Nephron progenitor cell (in vitro differentiated cells): ENCODE measurements at places on chromosomes 2 and 18.

- H3K4me3 ChIP-seq, result no peak overlapping the region
- peaks cover 17% of the 10 kb centered on the region for H3K4me1 ChIP-seq
- H3K27ac ChIP-seq, result no peak overlapping the region
- H3K27me3 ChIP-seq, result peaks cover 9% of the 10 kb centered on the region
- DNase-seq, result peak; percentile 29
These were observed 18.7 kb upstream of the SCYGR1 start for GRCh38 chr2:227406177-227407031.

DNA sequence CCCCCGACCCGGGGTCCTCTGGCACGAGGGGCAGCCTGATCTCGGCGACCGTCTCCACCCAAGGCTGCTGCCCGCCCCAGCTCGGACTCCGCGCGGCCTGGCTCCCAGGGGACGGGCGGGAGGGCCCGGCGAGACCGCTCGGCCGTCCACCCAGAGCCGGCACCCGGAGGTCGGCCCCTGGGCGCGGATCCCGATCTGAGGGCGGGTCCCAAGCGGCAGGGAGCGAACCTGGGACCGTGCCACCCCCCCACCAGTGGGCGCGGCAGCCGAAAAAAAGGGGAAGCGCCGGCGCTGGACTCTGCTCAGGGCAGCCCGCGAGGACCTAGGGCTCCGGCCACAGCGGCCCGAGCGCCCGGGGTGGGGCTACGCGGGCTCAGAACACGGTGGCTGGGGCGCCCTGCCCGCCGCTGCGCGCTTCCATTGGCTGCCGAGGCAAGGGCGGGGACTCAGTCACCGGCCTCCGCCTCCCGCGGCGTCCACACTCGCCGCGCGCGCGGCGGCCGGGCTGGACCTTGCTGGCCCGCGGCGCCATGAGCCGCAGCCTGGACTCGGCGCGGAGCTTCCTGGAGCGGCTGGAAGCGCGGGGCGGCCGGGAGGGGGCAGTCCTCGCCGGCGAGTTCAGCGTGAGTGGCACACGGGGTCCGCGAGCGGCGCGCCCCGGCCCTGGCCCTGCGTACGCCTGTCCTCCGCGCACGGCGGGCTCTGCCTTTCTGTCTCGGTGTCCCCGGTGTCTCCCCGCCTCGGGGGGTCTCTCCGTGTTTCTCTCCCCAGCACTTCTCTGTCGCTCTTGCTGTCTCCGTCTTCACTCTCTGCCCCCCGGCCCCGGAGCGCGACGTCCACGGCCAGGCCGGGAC, at the start of gene PTPN18:
Gene PTPN18 (plus strand): TSS at position 479 of the 854 bp plus-strand sequence. CDS start 52 bp downstream, at position 531.
- H3K27me3 ChIP-seq, result peaks cover 27% of the 10 kb centered on the region
- H3K36me3 ChIP-seq, result peaks cover under 1% of the 10 kb centered on the region
- no peak within 1 kb of the TSS for H3K27ac ChIP-seq
- peak within 1 kb of the TSS; percentile 81 for H3K4me3 ChIP-seq
- peak; percentile 89 for DNase-seq

GRCh38 chr18:29160170-29160569, 983.2 kb upstream of the CDH2 start:
- no peak for DNase-seq
- no peaks in the 10 kb centered on the region for H3K27me3 ChIP-seq
- H3K36me3 ChIP-seq, result no peaks in the 10 kb centered on the region
- H3K4me3 ChIP-seq, result no peak overlapping the region

DNA sequence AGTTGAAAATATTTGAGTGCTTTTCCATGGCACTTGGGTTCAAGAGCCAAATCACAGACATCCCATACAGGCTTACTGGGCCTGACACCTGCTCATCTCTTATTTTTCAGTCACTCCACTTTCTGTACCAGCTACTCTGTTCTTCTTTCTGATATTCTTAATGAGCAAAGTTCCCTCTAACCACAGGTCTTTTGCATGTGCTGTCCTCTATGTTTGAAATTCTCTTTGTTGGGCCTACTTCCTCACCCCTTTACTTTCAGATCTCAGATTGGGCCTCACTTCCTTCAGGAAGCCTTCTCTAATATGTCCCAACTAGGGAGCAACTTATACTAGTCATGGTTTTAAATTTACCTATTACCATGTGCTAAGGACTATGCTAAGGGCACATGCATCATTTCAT, 81.8 kb upstream of the RBMS1 start:
- no peaks in the 10 kb centered on the region for H3K4me1 ChIP-seq
- H3K27me3 ChIP-seq, result peaks cover 3% of the 10 kb centered on the region
- DNase-seq, result no peak
- H3K36me3 ChIP-seq, result no peaks in the 10 kb centered on the region
- H3K27ac ChIP-seq, result no peak overlapping the region

- peaks cover 9% of the 10 kb centered on the region for H3K36me3 ChIP-seq
- peaks cover 17% of the 10 kb centered on the region for H3K27me3 ChIP-seq
- no peak overlapping the region for H3K27ac ChIP-seq
- H3K4me1 ChIP-seq, result peaks cover 15% of the 10 kb centered on the region
These were observed 48.9 kb downstream of the TSN start for GRCh38 chr2:121804340-121804739.

GRCh38 chr2:38716185-38716584, 35.0 kb downstream of the SRSF7 start:
- H3K27ac ChIP-seq, result no peak overlapping the region
- no peak for DNase-seq
- H3K36me3 ChIP-seq, result peaks cover 47% of the 10 kb centered on the region
- no peak overlapping the region for H3K4me3 ChIP-seq
- peaks cover 7% of the 10 kb centered on the region for H3K4me1 ChIP-seq
- H3K27me3 ChIP-seq, result peaks cover under 1% of the 10 kb centered on the region

DNA sequence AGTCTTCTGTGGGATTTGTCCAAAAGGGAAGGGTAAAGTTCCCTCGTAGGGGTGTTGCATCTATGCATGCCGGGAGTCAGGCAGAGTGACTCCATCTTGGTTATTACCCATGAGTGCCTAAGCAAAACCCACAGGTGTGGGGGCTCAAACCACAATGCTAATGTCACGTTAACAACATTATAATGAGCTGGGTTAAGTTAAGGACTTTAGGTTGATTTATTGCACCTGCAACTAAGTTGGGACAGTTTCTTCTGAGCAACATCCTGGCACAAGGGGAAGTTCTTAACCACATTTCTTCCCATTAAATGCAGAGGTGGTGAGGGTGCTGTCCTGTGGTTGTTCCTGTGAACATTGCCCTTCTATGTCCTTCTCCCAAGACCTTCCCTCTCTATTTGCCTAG, 1596.8 kb upstream of the SLC39A10 start:
- H3K27ac ChIP-seq, result no peak overlapping the region
- no peaks in the 10 kb centered on the region for H3K36me3 ChIP-seq
- no peaks in the 10 kb centered on the region for H3K27me3 ChIP-seq

GRCh38 chr18:31382107-31382506, 5.5 kb downstream of the DSG4 start:
- DNase-seq, result no peak
- no peak overlapping the region for H3K27ac ChIP-seq
- peaks cover 7% of the 10 kb centered on the region for H3K27me3 ChIP-seq
- H3K4me1 ChIP-seq, result peaks cover 9% of the 10 kb centered on the region

DNA sequence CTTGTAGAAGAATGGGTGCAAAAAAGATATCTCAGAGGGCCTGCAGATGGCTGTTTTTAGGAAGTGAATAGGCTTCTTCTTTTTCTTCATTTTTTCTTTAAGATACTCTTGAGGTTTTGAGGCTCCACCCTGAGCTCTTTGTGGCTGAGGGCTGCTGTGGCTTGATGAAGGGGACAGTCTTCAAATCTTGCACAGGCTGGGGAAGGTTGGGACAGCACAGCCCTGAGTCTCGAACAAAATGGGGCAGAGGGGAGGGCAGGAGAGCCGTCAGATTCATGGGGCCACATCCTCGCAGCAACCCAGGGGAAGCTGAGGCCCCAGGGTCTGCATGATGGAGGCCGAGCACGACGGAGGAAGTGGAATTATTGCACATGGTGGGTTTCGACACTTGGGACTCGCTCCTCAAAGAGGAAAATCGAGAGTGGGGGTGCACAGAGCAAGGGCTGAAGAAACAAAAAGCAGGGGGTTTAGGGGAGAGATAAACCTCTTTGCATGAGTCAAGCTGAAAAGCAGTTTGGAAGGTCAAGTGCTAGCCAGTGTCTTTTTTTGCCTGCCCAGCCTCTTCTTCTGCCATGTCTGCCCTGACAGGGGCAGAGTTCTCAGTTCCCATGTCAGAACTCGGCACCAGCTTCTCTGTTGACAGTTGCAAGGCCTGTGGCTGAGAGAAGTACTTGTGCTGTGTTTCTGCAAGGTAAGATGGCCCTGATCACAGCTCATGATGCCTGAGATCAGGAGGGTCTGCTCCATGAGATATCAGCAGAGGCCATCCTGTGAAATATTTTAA, 19.5 kb downstream of the INPP4A start:
- peak overlapping the region; percentile 43 for H3K27ac ChIP-seq
- H3K27me3 ChIP-seq, result peaks cover 7% of the 10 kb centered on the region
- no peak overlapping the region for H3K4me3 ChIP-seq
- no peak for DNase-seq
- peaks cover 46% of the 10 kb centered on the region for H3K4me1 ChIP-seq

DNA sequence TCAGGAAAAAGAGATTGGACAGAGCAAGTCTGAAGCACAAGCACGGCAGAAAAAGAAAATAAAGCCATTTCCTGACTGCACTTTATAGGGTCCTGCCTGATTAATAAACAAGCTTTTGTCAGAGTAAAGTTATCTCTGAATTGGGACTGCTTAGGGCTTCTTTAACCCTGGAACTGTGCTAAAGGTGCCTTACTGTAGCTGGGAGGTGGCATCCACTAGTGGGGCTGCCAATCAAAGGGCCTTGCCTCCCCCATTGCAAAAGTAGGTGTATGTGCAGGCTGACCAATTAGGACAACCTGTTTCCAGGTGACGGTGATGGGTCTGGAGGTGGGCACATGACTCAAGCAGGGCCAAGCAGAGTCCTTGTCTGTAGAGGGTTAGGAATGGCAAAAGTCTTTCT, 57.4 kb upstream of the RAPH1 start:
- no peak for DNase-seq
- H3K4me3 ChIP-seq, result no peak overlapping the region
- H3K4me1 ChIP-seq, result peaks cover 19% of the 10 kb centered on the region
- no peaks in the 10 kb centered on the region for H3K36me3 ChIP-seq
- no peaks in the 10 kb centered on the region for H3K27me3 ChIP-seq
- H3K27ac ChIP-seq, result no peak overlapping the region

DNA sequence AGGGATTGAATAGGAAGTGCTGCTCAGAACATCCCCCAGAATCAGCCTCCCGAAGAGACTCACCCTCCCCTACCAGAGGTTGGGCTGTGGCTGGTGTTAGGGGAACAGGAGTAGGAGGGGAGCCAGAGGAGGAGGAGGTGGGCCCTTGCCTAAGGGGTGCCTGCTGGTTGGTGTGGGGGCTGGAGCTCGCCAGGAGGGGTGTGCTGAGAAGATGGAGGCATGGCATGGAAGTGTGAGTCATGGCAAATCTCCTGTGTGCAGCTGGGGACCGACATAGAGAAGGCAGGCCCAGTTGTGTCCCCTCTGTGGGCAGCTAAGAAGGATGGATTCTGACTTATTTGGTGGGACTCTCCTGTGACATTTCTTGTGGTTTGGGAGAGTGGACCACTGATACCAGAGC, 73.7 kb downstream of the DGKD start:
- no peaks in the 10 kb centered on the region for H3K27me3 ChIP-seq
- H3K36me3 ChIP-seq, result peaks cover 63% of the 10 kb centered on the region
- DNase-seq, result no peak
- no peak overlapping the region for H3K4me3 ChIP-seq

DNA sequence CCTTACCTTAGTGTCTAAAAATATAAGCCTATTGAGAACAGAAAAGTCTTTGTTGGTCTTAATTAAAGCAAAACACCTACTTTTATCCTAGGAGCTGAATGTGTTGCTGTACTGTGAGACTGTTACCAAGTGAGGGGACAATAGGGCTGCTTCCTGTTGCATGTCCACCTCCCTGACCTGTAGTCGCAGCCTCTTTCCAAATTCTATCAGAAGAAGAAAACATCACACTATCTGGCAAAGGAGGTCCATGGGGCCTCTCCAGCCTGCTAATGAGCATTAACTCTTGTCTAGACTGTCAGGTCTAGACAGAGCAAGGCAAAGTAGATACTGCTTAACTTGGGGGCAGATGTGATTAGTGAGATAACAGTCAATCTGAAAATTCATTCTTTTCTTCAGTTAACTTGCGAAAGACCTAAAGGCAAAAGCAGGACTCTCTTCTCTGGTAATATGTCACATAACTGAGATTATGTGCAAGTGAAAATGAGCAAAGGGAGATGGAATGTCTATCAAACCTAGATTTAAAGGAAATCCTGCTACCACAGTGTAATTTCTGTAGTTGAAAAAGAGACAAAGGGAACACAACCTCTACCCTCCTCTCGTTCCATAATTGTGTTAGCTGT, 66.9 kb downstream of the CDH20 start:
- peaks cover 5% of the 10 kb centered on the region for H3K27me3 ChIP-seq
- no peaks in the 10 kb centered on the region for H3K36me3 ChIP-seq
- no peak overlapping the region for H3K4me3 ChIP-seq

DNA sequence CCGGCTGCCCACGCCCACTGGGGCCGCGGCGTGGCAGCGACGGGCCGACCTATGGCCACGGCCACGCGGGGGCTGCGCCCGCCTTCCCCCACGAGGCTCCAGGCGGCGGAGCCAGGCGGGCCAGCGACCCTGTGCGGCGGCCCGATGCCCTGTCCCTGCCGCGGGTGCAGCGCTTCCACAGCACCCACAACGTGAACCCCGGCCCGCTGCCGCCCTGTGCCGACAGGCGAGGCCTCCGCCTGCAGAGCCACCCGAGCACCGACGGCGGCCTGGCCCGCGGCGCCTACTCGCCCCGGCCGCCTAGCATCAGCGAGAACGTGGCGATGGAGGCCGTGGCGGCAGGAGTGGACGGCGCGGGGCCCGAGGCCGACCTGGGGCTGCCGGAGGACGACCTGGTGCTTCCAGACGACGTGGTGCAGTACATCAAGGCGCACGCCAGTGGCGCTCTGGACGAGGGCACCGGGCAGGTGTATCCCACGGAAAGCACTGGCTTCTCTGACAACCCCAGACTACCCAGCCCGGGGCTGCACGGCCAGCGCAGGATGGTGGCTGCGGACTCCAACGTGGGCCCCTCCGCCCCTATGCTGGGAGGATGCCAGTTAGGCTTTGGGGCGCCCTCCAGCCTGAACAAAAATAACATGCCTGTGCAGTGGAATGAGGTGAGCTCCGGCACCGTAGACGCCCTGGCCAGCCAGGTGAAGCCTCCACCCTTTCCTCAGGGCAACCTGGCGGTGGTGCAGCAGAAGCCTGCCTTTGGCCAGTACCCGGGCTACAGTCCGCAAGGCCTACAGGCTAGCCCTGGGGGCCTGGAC, 253.2 kb downstream of the GLI2 start:
- no peak for DNase-seq
- no peak overlapping the region for H3K4me3 ChIP-seq
- H3K27me3 ChIP-seq, result peaks cover 25% of the 10 kb centered on the region
- H3K4me1 ChIP-seq, result no peaks in the 10 kb centered on the region
- no peak overlapping the region for H3K27ac ChIP-seq
- peaks cover 59% of the 10 kb centered on the region for H3K36me3 ChIP-seq

GRCh38 chr2:239283961-239284795, 116.6 kb downstream of the HDAC4 start:
- no peaks in the 10 kb centered on the region for H3K36me3 ChIP-seq
- H3K27ac ChIP-seq, result peak overlapping the region; percentile 79
- H3K27me3 ChIP-seq, result no peaks in the 10 kb centered on the region
- no peak overlapping the region for H3K4me3 ChIP-seq

- H3K36me3 ChIP-seq, result no peaks in the 10 kb centered on the region
- H3K27ac ChIP-seq, result no peak overlapping the region
- peak overlapping the region; percentile 57 for H3K4me3 ChIP-seq
- H3K27me3 ChIP-seq, result peaks cover 100% of the 10 kb centered on the region
- DNase-seq, result no peak
These were observed 7.8 kb upstream of the WNT10A start for GRCh38 chr2:218872645-218873358.

GRCh38 chr18:63007231-63007630, 291.9 kb downstream of the PHLPP1 start:
- no peak overlapping the region for H3K4me3 ChIP-seq
- peaks cover 15% of the 10 kb centered on the region for H3K27me3 ChIP-seq
- no peaks in the 10 kb centered on the region for H3K36me3 ChIP-seq
